Thymus (tissue), 14 donors: ENCODE measurements at places on chromosomes 13 and 19. TPM values are rescaled to one million over a fixed set of nuclear protein-coding genes. Genes with fewer than 3 reads are reported as not detected.

The ZNF428 gene
- 74.3 TPM for total RNA-seq

The ATP12A gene
- total RNA-seq = 0.28 TPM

The DACT3 gene
- 1.2 TPM for total RNA-seq

The KLHL1 gene
- 0.05 TPM for total RNA-seq

The CRB3 gene
- 1.1 TPM for total RNA-seq

GRCh38 chr13:50377726-50378270, 362.6 kb downstream of the KCNRG start:
- DNase-seq = no peak

DNA sequence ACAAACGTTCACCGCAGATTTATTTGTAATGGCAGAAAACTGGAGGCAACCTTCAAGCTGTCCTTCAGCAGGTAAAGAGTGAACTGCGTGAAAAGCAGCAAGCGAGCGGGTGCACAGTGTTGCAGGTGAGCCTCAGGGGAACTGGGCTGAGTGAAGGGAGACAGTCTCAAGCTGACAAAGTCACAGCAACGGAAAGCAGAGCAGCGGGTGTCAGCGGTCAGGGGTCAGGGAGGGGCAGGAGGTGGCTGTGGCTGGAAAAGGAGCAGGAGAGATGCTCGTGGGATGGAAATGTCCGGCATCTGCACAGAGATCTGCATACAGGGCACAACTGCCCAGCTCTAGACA, 8.5 kb upstream of the RASA3 start:
- DNase-seq = peak; percentile 69

DNA sequence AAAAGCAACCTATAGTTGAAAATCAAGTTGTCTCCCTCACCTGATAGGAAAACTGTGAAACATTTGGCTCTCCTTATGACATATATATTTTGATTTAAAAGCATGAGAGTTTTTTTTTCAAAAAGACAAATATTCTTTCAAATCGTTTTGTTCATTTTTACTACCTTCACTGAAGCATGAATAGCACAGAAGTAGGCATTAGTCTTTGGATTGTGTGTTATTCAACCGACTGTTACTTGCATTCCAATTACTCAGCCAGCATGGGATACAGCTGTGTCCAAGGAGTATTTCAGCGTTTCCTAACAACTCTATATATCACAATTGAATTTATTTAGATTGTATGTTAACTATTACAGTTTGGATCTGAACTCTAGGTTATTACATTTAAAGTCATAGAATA, 135.2 kb downstream of the PCDH9 start:
- no peak for DNase-seq

- DNase-seq = no peak
These were observed 13.6 kb downstream of the UBAC2 start for GRCh38 chr13:99214232-99214631.

- no peak for DNase-seq
These were observed 14.2 kb upstream of the ADGRE5 start for GRCh38 chr19:14367016-14367415.

DNA sequence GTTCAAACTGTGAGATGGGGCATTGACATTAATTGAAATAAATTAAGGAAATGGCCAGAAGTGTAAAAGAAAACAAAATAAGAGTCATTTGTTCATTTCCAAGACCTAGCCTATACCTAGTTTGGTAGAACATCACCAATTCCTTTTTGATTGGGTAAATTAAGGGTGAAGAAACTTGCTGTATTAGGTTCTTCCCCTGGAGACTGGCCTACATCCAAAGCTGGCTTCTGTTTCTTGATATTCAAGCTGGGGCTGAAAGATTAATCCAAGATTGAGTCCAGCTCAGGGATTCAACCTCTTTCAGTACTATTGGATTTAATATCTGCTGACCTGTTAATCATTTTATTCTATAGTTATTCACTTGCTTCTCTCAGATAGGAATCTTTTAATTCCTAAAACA, 183.2 kb downstream of the GPC6 start:
- DNase-seq = no peak

- DNase-seq = no peak
These were observed 4.9 kb upstream of the TFDP1 start for GRCh38 chr13:113579686-113580085.

- DNase-seq = no peak
These were observed 651 bp downstream of the CEACAM7 start for GRCh38 chr19:41687419-41687818.

DNA sequence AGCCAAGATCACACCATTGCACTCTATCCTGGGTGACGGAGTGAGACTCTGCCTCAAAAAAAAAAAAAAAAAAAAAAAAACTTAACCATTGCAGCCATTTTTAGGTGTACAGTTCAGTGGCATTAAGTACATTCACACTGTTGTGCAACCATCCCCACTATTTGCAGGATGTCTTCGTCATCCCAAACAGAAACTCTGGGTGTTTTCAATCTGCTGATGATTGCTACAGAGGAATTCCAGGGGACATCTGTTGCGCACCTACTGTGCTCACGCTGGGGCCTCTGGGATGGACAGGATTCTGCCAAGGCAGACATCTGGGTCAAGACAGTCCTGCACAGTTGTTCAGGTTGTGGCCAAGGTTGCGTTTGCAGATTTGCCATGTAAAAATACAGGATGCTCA, 2.4 kb upstream of the APOC4 start:
- DNase-seq = no peak

DNA sequence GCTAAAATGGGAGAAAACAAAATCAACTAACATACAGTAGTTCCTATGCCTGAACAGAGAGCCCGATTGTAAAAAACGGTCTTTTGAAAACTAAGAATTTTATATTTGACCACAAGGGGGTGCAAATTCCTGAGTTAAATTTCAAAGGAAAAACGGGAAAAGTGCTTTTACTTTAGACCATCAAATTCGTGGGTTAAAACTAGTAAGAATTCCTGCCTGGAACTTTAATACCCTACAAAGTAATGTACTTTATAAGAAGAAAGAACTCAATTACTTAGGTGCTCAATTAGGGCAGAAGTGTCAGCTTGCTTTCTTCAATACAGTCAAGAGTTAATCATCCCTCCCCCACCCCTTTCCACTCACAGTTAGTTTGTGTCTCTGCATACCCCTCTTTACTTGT, 69.8 kb downstream of the KCNRG start:
- peak; percentile 41 for DNase-seq

DNA sequence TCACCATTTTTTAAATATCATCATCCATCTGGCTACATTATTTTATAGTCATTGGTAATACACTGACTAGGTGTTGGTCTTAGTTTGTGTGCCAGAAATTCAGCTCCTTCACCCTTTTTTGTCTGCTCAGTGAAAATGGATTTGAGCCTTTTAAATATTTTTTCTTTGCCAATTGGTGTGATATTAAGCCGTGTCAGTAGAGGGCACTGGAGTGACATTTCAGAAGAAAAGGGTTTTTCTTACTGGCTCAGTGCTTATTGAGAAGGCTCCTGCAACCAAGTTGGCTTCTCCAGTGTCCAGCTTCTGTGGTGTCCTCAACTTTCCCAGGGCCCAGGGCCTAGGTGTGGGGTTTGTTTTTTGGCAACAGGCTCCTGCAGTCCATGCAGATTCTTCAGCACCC, 546.6 kb downstream of the DACH1 start:
- DNase-seq = peak; percentile 30

- DNase-seq = no peak
These were observed at the start of gene ASPDH for GRCh38 chr19:50513746-50514345. ASPDH (minus strand) TSS chr19:50513913; CDS start chr19:50513823, 90 bp downstream.

- peak; percentile 33 for DNase-seq
These were observed 238.4 kb downstream of the IRS2 start for GRCh38 chr13:109547942-109548341.

DNA sequence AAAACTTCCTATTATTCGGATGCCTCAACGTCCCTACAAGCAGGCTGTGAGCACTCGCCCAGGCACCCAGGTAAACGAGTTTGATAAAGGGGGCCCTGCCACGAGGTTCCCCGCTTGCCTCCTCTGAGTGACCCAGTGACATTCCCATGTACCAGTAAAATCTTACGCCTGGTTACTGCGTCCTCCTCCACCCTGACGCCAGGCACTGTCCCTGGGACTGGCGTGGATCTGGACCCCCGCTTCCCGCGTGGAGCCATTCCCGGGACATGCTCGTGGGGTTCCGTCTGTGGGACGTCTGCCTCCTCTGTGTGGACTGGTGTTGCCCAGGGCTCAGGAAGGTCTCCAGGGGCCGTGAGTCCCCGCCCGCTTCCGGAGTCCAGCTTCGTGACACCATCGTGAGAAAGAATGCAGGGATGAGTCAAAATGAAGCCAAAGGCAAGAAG, 407 bp upstream of the ZNF550 start:
- no peak for DNase-seq

DNA sequence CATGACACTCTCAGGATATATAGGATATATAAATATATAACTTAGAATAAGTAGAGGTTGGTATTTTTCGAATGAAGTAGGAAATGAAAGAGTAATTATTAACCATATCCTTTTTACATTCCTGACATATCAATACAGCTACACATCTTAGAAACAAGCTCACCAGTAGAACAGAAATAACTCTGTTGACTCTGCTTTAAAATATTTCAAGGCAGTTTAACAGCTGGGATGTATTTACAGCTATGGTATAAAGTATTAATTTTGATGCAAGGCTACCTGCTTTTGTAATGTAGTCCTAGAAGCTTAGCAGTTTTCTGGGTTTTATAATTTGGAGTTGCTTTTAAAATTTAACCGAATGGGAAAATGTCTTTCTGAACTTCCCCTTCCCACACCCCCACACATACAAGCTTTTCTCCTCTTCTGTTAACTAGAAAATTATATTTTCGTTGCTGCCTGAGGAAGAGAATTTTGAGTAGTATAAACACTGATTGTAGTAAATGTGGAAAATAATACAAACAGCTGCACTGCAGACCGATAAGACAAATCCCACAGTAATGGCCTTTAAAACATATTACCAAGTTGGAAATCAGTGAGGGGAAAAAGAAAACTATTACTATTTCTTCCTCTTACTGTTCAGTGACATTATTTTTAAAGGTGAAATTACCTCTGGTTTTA, 147.7 kb downstream of the GGACT start:
- DNase-seq = no peak
